ENCODE measurements at places on chromosomes 16 and 17.

- no peak for DNase-seq
Measured at GRCh38 chr17:78384479-78385175, 6.2 kb downstream of the PGS1 start.

GRCh38 chr16:71626018-71626857 is at the start of gene MARVELD3:
MARVELD3 (plus strand) TSS chr16:71626184; CDS start chr16:71626230, 46 bp downstream.
- DNase-seq: no peak

DNA sequence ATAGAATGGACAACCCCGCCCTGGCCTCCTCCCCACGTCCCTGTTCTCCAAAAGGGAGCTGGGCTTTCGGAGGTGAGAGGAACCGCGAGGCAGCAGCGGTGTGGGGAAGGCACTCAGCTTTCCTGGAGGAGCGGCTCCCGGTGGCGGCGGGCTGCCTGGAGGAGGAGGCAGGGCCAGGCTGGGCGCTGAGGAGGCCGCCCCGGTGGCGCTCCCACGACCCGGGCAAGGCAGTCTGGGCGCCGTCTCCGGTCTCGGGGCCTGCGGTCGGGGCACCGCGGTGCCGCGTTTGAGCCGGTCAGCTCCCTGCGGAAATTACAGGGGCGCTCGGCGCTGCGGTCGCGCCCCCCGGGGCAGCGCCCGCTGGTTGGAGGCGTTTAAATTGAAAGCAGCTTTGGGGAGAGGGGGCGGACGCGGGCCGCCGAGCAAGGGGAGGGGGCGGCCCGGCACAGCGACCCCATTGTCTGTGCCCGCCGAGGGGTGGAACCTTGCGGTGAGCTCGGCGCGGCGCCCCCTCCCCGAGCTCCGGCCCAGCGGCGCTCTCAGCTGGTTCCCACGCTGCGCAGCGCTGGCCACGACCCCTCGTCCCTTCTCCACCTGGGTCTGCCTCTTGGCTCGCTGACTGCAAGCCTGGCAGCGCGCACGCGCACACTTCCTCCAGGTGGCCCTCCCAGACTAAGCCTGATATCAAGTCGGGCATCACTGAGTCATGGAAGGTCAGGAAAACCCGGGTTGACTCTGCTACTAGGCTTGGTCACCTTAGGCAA is 58.7 kb upstream of the DLX4 start:
- DNase-seq: no peak

DNA sequence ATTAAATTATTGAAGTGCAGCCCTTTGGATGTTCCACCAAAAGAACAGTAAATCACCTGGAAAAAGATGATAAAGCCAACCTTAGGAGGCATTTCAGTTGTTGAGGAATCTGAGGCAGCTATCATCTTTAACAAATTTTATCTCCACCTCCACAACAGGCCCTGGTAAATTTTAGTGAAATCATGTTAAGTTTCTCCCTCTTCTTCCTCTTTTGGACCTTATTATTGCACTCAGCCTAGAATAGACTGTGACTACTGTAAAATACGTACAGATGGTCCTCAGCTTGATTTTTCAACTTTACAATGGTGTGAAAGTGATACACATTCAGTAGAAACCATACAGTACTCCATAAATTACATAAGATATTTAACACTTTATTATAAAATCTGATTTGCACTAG is 90.3 kb downstream of the USP32 start:
- no peak for DNase-seq

GRCh38 chr16:54517181-54517580 is 230.6 kb upstream of the IRX3 start:
- DNase-seq: no peak

GRCh38 chr16:4624827-4625559 is 367 bp downstream of the MGRN1 start:
- peak; percentile 33 for DNase-seq

DNA sequence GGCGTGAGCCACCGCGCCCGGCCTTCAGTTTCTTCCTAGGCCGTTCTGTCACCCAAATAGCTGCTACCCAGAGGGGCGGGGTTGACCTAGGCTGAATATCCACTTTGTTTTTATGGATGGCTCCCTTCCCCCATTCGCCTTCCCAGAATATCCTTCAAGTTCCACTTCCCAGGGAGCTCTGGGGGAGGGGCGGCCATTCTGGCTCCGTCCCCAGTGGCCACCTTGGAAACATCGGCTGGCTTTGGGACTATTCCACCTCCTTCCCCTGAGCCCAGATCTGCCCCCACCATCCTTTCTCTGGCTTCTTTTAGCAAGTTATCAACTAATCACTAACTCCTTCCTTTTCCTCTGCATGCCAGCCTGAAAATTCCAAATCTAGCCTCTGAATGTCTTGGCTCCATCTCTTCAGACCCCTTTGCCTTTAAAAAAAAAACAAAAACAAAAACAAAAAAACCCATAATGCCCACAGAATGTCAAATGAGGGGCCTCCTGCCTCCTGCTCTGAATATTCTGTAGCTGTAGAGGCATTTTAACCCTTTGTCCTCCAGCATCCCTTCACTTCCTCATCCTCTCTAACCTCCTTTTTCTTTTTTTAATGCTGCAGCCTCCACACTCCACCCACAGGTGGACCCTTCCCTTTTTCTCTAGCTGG is 6.4 kb downstream of the ATP1B2 start:
- DNase-seq: no peak

DNA sequence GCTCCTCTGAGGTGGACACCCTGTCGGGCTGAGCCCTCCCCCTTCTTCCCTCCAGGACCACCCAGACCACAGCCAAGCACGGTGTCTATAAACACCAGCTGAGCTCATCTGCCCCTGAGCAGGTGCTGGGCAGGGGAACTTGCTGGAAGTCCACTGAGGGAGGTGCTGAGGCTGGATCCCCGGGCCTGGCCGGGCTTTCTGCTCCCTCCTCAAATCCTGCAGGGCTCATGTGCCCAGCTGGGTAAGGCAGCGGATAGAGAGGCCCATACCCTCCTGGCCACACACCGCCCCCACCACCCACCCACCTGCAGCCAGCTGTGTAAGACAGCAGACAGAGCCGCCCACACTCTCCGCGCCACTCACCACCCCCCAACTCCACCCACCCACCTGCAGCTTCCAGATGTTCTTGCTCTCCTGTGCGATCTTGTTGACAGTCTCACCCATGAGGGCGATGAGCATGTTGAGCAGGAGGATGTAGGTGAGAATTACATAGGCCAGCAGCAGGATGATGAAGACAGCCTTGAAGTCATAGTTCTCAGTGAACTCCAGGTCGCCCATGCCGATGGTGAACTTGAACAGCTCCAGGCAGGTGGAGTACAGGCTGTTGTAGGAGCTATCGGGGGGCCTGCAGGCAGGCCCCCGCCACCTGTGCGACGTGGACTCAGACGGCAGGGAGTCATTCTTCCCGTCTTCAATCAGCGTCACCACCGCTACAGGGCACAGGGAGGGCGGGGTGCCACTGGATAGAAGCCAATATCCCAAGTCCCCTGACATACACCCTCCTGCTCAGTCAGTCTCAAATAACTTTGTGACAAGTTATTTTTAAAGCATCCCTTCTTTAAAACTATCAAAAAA is 15.9 kb upstream of the TRPV3 start:
- no peak for DNase-seq

DNA sequence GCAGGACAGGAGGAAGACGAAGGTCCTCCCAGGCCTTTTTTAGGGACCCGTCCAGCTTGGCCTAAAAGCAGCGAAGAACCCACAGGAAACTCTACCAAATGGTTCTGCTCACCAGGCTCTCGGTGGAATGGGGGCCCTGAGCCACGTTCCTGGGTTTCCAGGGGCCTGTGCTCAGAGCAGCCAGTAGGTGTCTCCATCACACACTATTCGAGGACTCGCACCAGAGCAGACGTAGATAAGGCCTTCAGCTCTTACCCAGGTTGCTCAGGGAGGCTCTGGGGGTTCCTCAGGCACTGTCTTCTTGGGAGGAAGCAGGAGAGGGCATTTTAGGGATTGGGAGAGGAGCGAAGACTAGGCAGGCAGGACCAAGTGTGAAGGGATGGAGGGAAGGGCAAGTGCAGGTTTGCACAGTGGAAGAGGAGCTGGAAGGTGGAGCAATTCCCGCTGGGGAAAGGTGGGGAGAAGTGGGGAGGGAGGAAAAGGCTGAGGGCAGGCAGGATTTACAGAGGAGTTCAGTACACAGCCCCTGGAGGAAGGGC is 157.1 kb downstream of the RGS9 start:
- DNase-seq: no peak

- no peak for DNase-seq
Measured at GRCh38 chr16:66425651-66426050, 1.4 kb upstream of the BEAN1 start.

DNA sequence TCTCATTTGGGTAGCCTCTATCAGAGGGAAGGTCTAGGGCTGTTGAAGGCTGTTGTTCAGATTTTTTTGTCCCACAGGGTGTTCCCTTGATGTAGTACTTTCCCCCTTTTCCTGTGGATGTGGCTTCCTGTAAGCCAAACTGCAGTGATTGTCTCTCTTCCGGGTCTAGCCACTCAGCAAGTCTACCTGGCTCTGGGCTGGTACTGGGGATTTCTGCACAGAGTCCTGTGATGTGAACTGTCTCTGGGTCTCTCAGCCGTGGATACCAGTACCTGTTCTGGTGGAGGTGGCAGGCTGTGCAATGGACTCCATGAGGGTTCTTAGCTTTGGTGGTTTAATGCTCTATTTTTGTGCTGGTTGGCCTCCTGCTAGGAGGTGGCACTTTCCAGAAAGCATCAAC is 23.3 kb upstream of the CCR7 start:
- no peak for DNase-seq

GRCh38 chr17:66400698-66401097 is 98.3 kb downstream of the PRKCA start:
- no peak for DNase-seq

- no peak for DNase-seq
Measured at GRCh38 chr17:64355536-64356303, 34.9 kb downstream of the PECAM1 start.

- no peak for DNase-seq
Measured at GRCh38 chr17:50205963-50206505, 4.6 kb upstream of the COL1A1 start.

DNA sequence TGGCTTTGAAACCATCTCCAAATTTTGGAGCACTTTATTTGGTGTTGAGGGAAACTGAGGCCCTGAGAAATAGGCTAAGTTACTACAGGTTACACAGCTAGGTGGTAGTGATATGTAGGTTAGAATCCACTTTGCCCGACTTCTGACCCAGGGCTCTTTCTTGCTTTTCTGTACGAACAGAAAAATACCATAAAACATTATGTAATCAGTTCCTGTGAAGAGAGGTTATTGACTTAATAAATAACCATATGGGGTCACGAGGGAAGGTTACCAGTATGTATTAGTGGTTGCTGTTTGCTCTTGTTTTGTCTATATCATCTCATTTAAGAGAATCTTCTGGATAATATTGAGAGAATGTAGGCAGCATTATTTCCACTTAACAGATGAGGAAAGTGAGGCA is 172.2 kb upstream of the MAF start:
- DNase-seq: no peak

DNA sequence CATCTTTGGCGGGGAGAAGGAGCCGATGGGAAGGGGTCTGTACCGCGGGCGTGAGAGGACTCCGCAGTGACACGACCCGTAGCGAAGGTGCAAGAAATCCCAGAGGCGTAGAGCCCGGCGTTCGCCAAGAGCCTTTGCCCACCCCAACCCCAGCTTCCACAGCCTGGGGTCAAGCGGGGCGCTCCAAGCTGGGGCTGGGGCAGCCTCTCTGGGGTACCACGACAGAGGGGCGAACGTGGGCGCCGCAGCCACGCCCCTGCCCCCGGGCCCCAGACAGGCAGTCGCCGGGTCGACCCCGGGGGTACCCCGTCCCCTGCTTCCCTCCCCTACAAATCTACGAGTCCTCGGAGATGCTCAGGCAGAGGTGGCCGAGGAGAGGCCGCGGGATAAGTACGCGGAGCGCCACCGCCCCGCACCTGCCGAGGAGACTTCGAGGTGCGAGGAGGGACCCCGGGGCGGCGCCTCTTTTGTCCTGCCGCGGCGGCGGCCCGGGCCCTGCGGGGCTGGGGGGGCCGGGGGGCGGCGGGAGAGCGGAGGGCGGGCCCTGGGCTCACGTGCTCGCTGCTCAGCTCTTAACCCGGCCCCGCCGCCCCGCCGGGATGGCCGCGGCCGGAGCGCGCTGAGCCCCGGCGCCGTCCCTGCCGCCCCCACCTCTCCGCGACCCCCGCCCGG is at the start of gene ADAM11:
ADAM11 (plus strand) TSS at position 575 of the 672 bp plus-strand sequence. CDS start 212 bp downstream, outside the sequence.
- no peak for DNase-seq

DNA sequence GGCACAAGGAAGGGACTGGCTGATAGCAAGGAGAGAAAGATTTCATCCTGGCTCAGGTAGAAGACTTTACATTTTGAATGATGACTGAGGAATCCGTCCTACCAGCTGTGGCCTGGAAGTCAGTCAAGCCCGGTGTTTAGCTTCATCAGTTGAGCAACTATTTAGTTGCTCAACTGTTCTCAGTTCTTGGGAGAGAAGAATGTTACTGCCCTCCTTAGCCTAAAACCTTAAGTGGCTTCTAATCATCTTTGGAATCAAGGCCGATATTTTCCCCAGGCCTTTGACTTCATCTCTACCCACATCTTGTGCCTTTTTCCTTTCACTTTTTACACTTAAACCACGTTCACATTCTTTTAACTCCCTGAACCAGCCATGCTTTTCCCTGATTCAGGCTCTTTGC is 17.3 kb upstream of the RBL2 start:
- no peak for DNase-seq

DNA sequence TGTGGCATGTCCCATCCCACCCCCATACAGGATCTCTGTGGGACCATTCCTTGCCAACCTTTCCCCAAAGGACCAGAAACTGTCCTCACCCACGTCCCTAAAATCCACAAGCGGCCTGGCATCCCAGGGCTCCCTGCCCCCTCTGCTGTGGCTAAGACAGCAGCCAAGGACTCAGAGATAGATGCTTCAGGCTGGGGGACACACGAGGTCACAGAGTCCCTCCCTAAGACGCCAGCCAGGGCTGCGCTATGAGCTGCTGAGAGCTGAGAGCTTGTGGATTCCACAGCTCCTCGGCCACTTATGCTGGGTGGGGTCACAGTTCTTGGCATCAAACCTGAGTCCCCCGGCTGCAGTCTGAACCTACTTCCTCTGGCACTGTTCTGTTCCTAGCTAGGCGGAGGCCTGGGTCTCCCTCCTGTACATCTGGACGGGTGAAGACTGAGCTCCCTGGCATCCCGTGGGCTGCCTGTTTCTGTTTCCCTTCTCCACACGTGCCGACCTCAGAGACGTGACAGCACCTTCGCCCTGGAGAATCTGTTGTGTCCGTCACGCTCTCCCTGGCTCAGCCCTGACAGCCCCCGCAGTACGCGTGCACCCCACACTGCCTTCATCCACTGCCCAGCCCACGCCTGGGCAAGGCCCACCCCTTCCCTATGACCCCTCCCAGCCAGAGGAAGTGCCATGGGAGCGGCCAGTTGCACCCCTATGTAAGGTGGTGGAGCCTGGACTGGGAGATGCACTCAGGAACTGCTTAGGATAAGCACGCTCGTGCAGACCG is 61.2 kb downstream of the ENGASE start:
- DNase-seq: no peak

- DNase-seq: no peak
Measured at GRCh38 chr17:1916963-1917715, 87.3 kb downstream of the RPA1 start.

GRCh38 chr16:67766291-67766690 is 40.1 kb downstream of the RANBP10 start:
- no peak for DNase-seq

- DNase-seq: no peak
Measured at GRCh38 chr17:61668486-61668885, 77.5 kb upstream of the NACA2 start.

GRCh38 chr17:10013365-10014112 is 108.5 kb upstream of the RCVRN start:
- DNase-seq: no peak

Data from thoracic aorta (tissue), 2 donors.